ENCODE measurements at places on chromosomes 6 and 20.
A peak's percentile ranks its signal among the peaks of the same experiment; 100 is the strongest.

DNA sequence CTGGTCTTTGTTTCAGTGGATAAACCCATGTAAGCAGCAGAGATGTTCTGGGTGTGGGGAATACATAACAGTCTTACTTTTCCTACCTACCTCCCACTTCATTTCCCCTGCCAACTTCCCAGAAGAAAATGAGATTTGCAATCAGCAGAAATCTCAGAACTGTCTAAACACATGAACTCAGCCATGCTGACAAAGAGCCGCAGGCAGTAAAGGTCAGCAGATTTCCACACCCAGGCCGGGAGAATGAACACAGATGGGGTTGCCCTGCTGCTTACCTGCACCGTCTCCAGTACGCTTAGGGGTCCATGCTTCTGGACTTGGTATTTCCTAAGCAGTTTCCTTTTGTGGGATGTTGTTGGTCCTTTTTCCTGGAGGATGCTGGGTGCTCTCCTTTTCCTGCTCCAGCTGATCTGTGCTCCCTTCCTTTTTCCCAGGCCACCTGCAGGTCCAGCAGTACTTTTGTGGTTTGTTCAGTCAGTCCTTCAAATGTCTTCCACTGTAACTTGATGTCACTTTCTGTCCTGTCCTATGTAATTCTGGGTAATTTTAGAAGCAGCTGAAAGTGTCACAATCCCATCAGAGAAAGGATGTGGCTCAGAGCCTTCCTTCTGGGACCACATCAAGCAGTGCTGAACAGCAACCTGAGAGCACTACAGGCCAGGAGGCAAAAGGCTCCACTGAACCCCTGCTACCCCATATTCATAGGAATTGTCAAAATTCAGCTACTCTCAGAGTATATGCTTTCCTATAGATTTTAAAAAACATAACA, 129.0 kb downstream of the CEP57L1 start:
- DNase-seq, result no peak

DNA sequence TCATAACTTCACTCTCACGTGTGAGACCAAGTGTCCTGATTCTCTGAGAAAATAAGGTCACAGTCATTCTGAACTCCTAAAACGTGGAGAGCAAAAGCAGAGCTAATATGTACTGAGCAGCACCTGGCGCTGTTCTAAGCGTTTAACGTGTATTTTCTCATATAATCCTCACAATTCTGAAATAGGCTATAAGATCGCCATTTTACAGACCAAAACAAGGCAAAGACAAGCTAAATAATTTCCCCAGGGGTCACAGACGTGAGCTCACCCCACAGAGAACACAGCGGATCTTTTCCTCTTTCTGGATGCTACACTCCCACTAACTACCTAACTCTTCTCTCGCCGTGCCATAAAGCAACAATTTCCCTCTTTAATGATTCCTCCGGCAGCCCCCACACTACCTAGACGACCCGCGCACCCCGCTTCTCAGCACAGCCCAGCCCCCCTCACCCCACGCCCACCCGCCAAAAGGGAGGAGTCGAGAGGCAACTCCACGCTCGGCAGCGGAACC, 636 bp downstream of the SUPT3H start:
- no peak for DNase-seq

GRCh38 chr6:15658181-15658744, 4.6 kb downstream of the DTNBP1 start:
- no peak for DNase-seq

DNA sequence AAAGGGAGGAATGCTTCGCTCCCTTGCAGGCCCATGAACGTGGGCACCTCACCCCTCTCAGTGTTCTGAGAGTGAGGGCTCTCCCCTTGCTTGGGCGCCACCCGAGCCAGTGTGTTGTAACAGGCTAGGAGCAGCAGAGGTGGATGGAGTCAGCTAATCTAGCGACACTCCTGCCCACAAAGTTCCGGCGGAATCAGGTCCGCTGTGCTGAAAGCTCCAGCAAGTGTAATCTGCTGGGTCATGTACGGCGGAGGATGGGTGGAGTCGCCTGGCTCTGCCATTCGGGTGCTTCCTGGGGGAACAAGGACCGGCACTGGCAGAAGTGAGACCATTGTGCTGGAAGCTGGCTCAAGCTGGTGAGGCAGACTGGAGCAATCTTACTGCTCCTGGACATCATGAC, 1310.1 kb downstream of the EPHA7 start:
- DNase-seq, result no peak

DNA sequence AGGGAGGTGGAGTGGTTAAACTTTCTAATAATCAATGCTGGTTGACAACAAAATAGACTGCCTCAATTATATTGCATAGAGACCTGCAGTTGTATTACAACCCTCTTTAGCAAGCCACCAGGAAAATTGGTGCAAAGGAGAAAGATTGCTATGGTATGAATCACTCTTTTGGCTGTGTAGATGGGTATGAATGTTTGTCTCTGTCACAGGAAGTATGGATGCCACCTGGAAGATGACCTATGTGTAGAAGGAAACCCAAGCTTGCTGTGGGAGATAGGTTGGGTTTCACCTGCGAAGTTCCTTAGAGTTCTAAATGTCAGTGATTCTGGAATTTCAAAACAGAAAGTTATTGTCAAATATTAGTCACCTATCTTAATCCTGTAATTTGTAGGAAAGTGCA, 134.6 kb downstream of the SOBP start:
- DNase-seq, result peak; percentile 22

GRCh38 chr6:43774776-43775534, 4.9 kb downstream of the VEGFA start:
- DNase-seq, result no peak

GRCh38 chr20:36997121-36997520, 45.6 kb upstream of the SAMHD1 start:
- no peak for DNase-seq

GRCh38 chr6:105459049-105459448, 56.2 kb upstream of the PREP start:
- no peak for DNase-seq

DNA sequence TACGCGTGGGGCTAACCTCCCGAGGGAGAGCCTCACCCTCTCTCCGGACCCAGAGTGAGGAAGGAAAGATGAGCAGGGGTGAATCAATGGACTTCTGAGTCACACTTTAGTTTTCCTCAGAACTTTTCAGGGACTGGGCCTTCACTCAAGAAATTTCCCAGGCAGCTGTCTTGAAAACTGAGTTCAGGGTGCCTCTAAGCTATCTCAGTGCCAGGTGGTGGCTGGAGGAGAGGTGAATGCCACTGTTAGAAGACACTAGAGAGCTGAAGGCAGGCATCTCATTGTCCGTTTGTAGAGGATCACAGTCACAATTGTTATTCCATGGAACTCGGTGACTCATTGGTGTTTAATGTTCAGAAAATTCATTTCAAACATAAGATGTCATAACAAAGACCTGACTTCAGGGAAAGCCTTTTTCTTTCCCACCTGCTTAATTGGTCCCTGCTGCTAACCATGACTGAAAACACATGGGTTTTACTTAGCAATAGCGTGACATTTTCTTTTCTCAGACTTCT, 5.3 kb upstream of the SERPINB6 start:
- DNase-seq, result peak; percentile 65

- DNase-seq, result peak; percentile 81
Observed at GRCh38 chr20:32652739-32653526, 20.8 kb downstream of the C20orf203 start.

- no peak for DNase-seq
Observed at GRCh38 chr6:166563805-166564204, 22.7 kb downstream of the RAMACL start.

DNA sequence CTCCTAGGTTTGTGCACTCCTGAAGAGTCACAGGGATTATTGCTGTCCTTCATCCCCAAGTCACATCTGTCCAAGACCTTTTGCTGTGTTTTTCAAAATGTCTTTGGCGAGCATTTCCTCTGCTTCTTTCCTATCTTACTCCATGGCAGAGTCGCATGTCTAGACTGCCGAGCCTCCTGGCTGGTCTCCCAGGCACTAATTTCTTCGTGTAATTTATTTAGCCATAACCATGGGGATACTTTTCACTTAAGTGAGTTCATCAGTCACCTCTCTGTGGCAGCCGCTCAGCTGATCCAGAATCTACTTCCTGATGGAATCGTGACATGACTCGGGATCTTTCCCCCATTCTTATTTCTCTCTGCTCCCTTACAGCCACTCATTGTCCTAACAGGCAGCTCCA, 25.8 kb downstream of the ADGRF5 start:
- DNase-seq, result no peak

GRCh38 chr6:99285881-99286280, 63.6 kb downstream of the FAXC start:
- no peak for DNase-seq

DNA sequence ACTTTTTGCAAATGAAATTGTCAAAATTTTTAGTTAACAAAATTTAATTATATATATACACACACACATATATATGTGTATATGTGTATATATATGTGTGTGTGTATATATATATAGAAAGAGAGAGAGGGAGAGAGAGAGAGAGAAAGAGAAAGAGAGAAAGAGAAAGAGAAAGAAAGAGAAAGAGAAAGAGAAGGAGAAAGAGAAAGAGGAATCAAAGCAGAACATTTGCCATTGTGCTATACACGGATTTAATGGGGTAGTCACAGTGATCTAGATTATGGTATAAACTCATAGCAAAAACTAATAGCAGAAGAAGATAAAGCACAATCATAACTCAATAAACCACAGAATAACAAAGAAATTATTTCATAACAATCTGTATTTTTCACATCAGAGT, 126.7 kb downstream of the DST start:
- no peak for DNase-seq

DNA sequence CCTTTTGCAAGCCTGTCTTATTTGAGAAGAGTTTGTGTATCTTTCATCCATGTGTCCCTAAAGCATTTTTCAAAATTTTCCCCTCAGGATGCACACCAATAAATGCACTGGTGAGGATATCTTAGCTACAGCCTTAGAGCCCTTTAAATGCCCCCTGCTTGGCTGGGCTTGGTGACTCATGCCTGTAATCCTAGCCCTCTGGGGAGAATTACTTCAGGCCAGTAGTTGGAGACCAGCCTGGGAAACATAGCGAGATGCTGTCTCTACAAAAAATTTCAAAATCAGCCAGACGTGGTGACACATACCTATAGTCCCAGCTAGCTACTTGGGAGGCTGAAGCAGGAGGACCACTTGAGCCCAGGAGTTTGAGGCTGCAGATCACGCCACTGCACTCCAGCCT, 33.8 kb upstream of the PLCB4 start:
- DNase-seq, result peak; percentile 67

GRCh38 chr6:56720882-56721281, 78.2 kb upstream of the DST start:
- no peak for DNase-seq

DNA sequence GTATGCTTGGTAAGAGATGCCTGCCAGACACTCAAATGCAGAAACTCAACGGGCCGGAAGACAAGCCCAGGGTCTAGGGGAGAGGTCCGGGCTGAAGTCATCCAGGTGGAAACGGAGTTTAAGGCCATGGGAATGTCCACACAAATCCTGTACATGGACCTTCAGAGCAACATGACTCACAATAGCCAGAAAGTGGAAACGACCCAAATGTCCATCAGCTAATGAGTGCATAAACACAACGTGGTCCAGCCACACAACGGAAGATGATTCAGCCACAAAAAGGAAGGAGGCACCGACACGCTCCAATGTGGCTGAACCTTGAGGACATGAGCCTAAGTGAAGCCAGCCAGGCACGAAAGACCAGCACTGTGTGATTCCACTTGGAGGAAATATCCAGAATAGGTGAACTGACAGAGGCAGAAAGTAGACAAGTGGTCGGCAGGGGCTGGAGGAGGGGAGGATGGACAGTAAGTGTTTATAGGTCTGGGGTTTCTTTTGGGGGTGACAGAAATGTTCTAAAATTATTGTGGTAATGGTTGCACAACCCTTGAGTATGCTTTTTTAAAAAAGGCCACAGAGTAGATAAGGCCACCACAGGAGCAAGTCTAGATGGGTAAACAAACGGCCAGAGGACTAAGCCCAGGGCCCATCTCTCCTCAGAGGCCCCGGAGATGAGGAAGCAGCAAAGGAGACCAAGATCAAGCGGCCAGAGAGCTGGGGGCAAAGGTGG, 105.6 kb downstream of the PREX1 start:
- no peak for DNase-seq

- DNase-seq, result no peak
Observed at GRCh38 chr20:7520361-7520760, 419.9 kb downstream of the HAO1 start.

DNA sequence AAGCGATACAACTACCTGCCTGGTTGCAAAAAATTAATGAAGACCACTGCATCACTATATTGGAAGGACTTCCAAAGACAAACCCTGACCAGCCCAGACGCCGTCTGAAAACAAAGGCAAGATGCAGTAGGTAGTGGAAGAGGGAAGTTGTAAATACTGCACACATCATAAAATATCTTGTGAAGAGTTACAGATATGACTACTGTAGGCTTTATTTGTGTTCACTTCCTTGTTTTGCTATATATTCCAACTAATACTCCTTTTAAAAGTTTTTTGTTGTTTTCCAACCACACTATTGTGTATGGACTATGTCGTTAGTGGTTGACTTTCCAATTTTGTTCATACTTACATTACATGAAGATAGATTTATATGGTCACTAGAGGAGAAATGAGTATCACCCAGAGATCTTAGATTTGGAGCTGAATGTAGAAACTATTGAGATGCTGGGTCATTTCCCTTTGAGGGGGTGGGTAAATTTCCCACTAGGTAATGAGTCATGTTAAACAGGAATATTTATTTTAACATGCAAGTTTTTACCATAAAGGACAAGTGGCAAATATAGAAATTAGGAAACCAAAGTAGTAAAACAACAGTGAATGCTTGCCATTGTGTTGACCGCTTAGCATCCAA, 16.6 kb upstream of the TXLNB start:
- DNase-seq, result no peak

DNA sequence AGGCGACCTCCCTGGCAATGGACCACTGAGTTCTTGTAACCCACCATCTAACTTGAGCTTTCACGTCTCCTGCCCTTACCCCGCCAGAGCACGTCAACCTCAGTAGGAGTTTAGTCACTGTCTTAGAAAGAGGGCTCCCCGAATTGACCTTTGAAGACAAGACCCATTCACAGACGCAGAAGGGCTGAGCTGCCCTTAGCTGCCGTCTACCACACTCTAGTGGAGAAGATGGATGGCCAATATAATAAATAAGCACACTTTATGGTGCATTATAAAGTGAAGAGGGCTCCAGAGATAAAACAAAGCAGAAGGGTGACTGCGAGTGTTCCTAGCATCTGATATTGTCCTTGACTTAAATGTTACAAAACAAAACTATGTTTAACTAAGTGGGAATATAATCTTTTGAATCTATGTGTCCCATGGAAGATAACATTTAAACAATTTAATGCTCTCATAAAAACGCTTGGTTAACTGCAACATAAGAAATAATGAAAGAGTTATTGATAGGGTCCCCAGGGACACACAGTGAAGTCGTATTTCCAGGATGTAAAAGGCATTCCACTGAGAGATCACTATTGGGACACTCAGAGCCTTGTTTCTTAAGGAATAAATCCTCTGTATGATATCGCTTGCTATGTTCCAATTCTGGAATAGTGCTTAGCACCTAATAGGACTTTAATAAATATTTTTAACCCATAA, 261.1 kb downstream of the THBS2 start:
- DNase-seq, result no peak
